ENCODE measurements at places on chromosomes 6 and 20.

DNA sequence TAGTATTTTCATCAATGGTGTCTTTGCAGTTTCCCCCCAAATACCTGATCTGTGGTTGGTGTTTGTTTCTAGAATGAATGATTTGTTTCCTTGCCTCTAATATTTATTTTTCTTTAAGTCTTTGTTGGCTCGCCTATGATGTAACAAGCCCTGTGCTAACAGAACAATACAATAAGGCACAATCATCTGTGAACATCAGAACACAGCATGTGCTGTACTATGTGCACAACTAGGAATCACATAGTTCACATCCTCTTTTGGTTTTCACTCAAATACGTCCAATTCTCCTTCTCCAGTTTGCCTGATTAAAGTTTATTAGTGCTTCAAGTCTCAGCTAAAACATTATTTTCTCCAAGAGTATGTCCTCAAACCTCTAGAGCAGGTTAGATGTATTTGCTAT is 613.1 kb downstream of the EPHA7 start:
- no peak for DNase-seq

DNA sequence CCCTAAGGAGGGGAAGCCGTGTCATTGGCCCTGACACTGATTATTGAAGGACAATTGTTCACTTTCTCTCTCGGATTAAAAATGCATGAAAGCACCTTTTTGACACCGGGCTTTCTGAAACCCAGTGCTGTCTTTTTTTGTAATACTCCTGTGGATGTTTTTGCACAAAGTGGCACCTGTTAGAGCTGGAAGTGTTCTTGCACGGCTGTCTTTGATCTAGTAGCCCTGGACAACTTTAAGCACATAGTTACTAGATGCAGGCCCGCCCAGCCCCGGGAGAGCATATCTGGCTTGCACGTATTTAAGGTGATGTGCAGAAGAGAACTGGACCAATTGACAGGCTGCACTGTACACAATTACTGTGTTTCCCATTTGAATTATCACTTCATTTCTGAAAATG is 72.6 kb downstream of the ARID1B start:
- DNase-seq: no peak

DNA sequence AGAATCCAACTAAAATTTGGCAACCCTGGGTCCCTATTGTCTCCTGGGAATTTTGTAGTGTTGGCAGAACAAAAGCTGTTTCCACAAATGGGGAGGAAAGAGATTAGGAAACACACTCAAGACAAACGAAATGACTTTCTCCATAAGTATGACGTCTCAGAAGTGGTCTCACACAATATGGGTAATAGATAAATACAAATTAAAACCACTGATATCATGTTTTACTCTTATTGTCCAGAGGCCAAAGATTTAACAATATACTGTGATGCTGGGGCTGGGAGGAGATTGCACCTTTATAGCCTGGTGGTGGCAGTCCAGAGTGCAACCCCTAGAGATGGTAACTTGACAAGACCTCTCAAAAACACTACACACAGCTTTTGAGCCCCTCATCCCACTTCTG is 18.6 kb downstream of the FKBP1A start:
- DNase-seq: no peak

DNA sequence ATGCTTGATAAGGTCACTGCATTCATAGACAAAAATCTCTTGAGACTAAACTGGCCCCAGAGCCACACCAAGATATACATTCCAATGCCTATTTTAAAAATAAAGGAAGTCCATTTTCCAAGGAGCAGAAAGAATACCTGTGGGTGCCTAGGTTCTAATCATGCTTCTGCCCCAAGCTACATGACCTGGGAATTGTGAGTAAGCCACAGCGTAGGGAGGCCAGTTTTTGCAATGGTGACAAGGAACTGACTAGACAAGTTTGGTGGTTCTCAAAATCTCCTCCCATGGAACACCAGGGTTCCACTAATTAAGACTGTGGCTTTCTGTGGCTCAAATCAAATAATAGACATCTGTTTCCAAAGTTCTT is 83.3 kb downstream of the GMDS start:
- no peak for DNase-seq

DNA sequence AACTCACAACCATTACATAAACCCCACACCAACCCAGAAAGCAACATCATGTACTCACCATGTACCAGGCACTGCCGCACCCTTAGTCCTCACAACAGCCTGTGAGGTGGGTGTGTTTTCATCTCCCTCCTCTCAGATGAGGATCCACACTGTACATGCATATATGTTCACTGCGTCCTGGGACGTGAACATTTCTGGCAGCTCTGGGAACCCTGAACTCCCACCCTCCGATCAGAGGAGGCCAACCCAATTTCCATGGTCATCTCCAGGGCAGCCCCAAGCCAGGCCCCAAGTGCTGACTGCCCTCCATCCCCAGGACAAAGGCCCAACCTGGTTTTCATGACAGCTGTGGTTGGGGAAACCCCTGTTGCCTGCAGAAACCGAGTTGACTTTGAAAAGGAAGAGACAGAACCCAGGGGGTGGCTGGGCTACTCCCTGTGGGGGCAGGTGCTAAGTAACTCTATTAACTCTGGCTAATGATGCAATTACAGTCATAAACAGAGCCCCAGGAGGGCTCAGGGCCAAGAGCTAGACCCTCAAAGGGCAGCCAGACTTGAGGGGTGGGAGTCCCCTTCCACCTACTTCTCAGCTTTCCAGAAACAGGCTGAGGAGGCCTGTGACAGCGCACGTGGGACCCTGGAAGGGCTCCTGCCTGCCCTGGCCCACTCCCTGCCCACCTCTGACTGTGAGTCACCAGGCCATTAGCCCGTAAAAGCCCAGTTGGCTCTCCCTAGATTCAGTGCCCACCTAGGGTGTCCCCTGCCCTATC is 2.6 kb downstream of the TFEB start:
- DNase-seq: no peak

DNA sequence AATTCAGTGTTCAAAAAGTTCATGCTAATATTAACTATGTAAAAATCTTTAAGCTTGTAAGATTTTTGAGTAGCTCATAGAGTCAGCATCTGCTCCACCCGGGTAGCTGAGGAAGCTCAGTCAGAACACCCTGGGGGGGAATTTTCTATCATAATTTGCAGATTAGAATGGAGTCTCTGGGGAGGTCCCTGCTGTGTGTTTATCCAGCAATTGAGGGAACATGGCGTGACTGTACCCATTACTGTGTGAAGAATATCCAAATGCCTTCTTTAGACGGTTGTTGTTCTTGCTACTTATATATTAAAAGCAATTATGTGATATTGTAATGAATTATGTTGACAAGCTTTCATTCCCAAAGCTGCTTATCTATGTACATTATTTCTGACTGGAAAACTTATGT is 64.8 kb downstream of the AIG1 start:
- no peak for DNase-seq

- no peak for DNase-seq
These were observed 21.6 kb downstream of the TOX2 start for GRCh38 chr20:43936104-43936770.

GRCh38 chr20:57526087-57526884 is 1.3 kb upstream of the CTCFL start:
- DNase-seq: peak; percentile 11

- no peak for DNase-seq
These were observed 191.8 kb upstream of the ARG1 start for GRCh38 chr6:131381052-131381708.

DNA sequence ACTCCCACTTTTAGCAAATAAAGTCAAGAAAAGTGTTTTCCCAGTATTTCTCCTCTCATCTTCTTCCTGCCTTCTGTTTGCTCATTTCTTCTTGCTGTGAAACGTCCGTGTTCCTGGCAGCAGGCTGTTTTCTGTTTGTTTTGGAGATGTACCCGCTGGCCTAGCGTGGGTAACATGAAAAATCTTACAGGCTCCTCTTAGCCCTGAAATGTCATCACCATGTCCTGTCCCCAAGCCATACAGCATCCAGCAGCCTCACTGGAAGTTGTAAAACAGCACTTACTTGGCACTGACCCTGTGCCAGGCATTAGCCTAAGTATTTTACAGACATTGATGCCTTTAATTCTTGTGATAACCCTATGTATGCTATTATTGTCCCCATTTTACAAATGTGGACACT is 371.1 kb downstream of the FOXA2 start:
- DNase-seq: no peak

GRCh38 chr20:12305188-12305950 is 387.7 kb downstream of the BTBD3 start:
- no peak for DNase-seq

DNA sequence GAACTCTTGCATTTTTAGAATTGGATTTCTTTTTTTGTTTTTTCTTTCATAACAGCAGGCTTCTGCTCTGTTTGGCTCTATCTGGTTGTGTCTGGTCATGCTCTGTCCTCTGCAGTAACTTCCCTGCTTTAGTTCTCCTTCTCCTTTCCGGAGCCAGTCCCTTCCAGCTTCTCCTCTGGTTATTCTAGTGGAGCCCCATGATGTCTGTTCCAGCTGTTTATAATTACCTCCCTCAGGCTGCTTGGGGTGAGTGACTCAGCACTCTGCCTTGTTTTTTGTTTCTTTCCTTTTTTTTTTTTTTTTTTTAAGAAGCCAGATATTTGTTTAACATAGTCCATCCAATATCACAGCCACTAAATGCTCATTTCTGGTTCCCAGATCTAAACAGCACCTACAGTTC is 409.6 kb downstream of the MAFB start:
- DNase-seq: no peak

DNA sequence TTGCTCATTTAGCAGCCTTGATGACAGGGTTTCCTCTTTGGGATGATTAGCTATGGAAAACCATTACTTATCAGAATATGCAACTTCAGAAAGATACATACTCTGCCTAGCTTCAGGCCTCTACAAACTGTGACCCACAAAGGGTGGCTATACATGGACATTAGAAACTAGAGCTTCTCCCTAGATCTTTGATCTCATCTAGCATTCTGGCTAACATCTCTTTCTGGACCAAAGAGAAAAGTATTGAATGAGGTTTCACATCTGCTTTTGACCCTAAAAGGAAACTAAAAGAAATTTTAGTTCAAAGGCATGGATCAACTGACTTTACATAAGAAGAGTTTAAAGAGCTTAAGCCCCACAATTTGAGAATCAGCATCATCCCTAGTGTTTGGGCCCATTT is 12.4 kb upstream of the HMGN3 start:
- DNase-seq: no peak

DNA sequence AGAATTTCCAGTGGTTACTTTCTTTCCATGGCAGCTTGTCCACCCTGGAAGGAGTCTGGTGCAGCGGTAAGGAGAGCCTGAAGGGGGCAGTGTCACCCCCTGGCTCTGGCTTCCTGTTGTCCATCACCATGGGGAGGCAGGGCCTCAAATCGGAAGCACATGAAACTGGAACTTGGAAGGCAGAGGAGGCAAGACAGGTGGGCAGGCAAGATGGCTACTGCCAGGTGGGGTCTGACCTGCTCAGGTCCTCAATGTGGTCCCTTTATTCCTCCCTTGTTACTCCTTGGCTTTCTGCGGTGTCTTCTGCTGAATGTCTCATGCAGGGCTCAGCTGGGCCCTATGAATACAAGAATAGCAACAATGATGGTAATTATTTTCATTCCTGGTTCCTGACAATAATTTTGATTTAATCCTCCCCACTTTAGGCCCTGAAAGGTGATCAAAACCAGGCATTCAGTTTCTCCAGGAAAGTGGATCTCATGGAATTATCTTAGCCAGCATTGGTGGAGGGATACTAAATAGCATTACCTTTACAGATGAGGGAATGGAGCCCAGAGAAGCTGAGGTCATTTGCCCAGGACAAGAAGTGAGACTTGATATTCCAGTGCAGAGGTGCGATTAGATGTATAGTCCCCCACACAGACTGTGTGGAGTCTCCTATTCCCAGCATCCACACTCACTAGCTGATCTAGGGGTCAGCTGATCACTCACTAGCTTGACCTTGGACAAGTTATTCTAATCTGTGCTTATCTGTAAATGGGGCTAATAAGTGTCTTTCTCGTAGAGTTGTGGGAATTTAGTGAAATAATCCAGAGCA is 17.6 kb upstream of the SNAI1 start:
- DNase-seq: no peak

- DNase-seq: no peak
These were observed 3.1 kb downstream of the DSP start for GRCh38 chr6:7544597-7544996.

DNA sequence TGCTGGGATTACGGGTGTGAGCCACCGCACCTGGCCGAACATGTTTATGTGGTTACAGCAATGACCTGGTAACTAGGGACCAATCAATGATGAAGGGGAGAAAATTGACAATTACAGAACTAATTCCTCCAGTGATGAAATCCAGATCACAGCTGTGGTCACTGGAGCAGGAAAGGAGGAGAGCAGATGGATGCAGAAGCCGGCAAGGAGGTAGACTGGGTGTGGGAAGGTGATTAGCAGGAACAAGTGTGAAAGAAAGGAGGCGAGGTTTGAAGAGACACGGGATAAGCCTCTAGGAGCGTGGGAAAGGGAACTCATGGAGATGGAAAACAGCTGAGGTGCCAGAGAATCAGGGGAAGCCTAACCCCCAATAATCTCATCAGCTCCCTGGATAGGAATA is 17.2 kb upstream of the SPAG4 start:
- DNase-seq: no peak

- DNase-seq: no peak
These were observed 27.7 kb downstream of the DSE start for GRCh38 chr6:116398316-116399010.
